Kidney (tissue), 22 donors: ENCODE measurements at places on chromosomes 5 and 9.

DNA sequence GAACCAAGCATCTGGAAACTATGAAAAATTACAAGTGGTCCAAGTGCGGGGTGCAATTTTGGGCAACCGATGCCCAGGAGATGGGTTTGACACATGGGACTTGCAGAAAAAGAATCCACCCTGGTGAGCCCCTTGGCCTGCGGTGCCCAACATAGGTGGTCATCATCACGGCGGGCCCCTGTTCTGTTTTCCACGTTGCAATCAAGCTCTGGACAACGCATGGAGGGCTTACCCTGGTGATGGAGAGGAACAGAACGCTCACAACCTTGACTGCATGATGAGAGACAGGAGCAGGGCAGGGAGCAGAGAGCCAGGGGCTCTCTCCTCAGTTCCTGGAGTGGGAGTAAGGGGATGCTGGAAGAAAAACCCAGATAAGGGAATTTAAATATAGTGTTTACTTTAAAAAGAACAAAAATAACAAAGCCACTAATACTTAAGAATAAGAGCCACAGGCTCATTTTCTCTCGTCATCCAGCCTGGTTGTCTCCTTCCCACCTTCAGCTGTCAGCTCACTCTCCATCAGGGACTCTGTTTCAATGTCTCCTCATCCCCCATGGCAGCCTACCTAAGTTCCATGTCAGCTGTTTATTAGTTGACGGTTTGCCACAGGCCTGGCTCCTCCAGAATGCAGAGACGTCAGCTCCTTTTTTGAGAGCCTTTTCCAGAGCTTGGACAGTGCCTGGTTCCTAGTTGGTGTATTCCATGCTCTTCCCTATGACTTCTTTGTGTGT is 172.1 kb downstream of the GADD45G start:
- DNase-seq = no peak

DNA sequence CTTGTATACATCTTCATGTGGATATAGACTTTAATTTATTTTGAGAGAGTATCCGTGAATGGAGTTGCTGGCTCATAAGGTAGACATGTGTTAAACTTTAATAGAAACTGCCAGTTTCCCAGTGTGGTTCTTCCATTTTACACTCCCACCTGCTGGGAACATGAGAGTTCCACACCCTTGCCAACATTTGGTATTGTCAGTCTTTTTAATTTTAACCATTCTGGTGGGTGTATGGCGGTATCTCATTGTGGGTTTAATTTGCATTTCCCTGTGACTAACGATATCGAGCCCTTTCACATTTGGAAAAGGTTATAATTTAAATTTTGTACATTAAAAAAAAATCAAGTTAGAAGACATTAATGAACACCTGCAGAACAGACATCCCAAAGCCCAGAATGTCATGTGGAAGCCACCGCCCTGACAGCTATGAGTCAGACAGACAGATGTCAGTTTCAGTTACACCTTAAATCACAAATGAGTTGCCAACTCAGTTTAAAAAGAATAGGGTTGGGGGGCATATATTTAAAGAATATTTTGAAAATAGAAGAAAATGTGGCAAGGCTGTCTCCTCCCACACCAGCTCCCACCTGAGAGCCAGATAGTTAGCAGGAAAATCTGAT is 36.9 kb downstream of the ANKRD33B start:
- DNase-seq = no peak

- DNase-seq = no peak
Measured at GRCh38 chr9:94772144-94772543, 45.6 kb downstream of the AOPEP start.

GRCh38 chr5:141906517-141906916 is 17.2 kb upstream of the DELE1 start:
- no peak for DNase-seq

DNA sequence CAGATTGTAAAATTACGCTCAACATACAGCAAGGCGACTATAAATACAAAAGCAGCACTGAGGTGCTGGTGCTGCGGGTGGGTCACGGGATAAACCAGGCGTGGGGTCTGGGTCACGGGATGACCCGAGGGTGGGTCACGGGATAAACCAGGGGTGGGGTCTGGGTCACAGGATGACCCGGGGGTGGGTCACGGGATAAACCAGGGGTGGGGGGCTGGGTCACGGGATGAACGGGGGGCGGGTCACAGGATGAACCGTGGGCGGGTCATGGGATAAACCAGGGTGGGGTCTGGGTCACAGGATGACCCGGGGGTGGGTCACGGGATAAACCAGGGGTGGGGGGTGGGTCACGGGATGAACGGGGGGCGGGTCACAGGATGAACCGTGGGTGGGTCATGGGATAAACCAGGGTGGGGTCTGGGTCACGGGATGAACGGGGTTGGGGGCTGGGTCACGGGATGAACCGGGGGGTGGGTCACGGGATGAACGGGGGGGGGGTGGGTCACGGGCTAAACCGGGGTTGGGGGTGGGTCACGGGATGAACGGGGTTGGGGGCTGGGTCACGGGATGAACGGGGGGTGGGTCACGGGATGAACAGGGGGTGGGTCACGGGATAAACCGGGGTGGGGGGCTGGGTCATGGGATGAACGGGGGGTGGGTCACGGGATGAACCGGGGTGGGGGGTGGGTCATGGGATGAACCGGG is 30.2 kb upstream of the SLC9A3 start:
- no peak for DNase-seq
